ENCODE measurements at places on chromosomes 7 and 10.

- DNase-seq = no peak
Observed at GRCh38 chr10:49010295-49010694, 70.7 kb upstream of the LRRC18 start.

GRCh38 chr10:130021383-130021950 is 57.4 kb upstream of the EBF3 start:
- DNase-seq = peak; percentile 89

DNA sequence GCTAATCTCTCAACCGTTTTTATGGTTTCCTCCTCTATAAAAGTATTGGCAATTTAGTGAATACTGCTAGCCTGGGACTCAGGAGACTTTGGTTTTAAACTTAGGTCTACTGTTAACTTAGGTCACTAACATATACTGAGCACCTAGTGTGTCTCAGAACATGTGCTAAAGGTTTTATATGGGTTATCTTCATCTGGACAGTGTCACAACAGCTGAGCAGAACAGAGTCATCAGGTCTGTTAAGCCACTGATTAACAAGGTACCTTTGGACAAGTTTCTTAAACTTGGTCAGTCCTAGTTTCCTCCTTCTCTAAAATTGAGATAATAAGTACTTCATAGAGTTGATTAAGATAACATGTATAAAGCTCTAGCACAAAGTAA is 30.6 kb downstream of the NET1 start:
- no peak for DNase-seq

- no peak for DNase-seq
Observed at GRCh38 chr10:101513733-101514132, 74.3 kb downstream of the POLL start.

- DNase-seq = no peak
Observed at GRCh38 chr10:89367529-89367928, 10.3 kb upstream of the IFIT1B start.

DNA sequence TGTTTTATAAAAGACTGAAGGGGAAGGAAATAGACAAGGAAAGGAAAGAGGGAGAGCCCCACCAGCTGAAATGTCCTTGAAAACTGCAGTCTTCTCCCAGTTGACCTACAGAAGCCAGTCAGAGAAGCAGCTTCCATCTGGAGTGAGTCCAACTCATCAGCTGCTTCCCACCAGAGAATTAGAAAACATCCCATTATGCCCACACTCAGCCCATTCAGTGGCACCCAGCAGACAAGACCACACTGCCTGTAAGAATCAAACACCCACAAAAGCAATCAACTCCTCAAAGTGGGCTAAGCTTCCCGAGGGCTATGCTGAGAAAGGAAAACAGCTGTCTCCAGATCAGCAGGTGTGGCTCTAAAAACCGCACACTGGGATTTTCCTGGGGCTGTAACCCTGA is 29.6 kb upstream of the TMEM213 start:
- no peak for DNase-seq

DNA sequence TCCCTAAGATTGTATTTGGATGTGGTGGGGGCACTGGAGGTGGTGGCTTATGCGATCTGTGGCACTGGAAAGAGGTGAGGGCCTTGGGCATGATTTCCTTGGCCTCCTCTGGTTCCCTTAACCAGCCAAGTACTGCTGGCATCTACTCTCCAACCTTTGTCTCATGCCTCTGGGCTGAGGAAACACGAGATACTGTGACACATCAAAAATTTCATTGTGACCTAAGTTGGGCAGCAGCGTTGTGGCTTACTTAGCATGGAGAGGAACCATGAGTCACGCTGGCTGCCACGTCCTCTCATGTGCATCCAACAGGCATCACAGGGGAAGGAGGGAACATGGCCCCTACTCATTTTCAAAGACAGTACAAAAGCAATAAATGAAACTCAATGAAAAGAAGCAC is 29.7 kb upstream of the GSDME start:
- DNase-seq = peak; percentile 94
